Inflammatory macrophage treated with lipopolysaccharide for 4 hours (primary cell): ENCODE measurements at places on chromosomes 1 and 21.

- DNase-seq, result peak; percentile 43
Observed at GRCh38 chr1:27403065-27403726, 10.8 kb downstream of the GPR3 start.

DNA sequence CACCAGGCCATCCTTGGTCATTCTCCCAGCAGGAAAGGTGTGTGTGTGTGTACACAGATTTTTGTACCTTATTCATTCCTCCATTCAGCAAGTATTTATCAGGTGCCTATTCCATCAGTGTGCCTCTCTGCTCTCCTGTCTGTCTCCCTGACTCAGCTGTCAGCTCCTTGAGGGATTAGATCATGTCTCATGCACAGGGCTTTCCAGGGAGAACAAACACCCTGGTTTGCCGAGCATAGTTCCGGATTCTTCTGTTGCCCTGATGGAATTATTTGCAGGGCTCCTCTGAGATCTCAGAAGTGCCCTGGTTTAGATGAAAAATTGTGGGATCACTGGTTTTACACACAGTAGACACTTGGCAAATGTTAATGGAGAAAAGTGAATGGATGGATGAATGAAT, 8.1 kb upstream of the SDHB start:
- DNase-seq, result no peak

DNA sequence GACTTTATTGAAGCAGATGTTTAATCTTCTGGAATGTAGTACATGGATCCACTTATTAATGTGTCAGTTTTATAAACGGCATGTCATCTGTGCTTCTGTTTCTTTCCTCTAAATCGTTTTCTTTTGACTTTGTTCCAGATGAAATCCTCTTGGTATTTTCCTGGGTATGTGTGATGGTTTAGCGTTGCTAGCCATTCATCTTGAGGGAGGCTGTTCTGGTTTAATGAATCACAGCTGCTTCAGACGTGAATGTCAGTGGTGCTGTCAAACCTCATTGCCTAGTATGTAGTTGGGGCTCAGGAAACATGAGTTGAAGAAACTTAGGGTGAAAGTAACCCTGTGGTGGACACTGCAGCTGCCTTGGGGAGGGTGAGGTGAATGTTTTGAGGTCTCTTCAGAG, 33.2 kb downstream of the KCNK1 start:
- no peak for DNase-seq

DNA sequence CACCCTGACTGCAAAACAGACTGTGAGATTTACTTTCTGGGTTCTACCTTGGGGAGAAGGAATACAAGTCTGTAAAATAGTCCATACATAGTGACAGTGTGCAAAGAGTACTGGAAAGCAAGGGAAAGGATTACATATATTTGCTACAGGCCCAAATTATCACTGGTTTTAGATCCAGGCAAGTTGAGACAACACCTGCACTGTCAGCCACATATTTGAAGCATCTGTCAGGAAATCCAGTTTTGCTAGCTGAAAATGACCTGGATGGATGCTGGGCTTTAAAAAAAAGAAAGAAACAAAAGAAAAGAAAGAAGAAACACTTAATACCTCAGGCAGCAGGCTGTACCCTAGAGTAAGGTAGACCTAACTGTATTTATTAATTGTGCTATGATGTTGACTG, 23.9 kb upstream of the SPRR2G start:
- no peak for DNase-seq

DNA sequence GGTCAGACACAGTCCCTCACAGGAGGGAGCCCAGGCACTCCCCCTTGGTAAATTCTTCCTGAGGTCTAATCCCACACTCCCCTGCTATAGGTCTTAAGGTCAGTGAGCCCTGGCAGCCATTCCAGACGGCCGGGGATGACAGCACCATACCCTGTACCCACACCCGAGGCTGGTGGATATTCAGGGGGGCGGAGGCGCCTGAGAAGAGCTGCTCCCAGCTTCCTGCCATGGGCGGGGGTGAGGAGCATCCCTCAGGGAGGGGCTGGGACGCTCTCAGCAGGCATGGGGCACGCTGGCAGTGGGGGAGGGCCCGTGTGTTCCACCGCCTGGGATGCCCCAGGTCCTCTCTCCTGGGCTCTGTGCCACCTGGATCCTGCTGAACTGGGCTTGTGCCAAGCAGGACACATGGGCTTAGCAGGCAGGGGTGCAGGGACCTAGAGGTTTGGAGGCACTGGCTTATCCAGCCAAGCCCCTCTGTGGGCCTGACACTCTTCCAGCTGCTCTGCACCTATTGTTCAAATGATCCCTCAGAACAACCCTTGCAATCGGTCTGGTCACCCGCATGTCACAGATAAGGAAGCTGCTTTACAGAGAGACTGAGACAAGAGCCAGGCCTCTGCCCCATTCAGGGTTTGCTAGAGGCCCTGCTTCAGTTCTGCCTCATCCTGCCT, 5.7 kb upstream of the ADGRB2 start:
- no peak for DNase-seq

- DNase-seq, result no peak
Observed at GRCh38 chr1:185409345-185409744, 92.3 kb upstream of the IVNS1ABP start.

DNA sequence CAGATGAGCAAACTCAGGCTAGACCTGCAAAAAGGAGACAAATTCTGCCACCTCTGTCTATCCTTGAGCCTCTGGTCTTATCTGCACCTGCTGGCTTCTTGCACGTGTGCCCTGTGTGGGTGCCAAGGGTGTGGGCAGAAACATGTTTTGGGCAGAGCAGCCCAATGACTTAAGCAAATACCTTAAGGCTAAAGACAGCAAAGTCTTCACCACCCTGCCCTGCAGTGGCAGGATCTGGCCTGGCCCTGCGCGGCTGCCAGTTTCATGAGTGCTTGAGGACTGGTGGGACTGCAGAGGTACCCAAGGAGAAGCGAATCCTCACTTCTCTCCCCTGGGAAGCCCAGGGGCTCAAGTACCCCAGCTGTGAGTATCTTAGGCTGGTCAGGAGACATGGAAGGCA, 3.8 kb upstream of the SLC26A9 start:
- DNase-seq, result no peak

GRCh38 chr1:206001476-206001888, 1.7 kb downstream of the RAB7B start:
- DNase-seq, result peak; percentile 100
